ENCODE measurements at places on chromosomes 16 and 17. TPM values are rescaled to one million over a fixed set of nuclear protein-coding genes. Genes with fewer than 3 reads are reported as not detected.

The RAMP2 gene
- total RNA-seq, result 13.1 TPM

The SLC7A6OS gene
- total RNA-seq, result 22.6 TPM

The TP53TG3E gene
- total RNA-seq, result not detected

The TBC1D3I gene
- total RNA-seq, result 0.39 TPM

The ZNF594 gene
- 9.5 TPM for total RNA-seq

The SAMD14 gene
- 4.5 TPM for total RNA-seq

The CACNG4 gene
- 2.3 TPM for total RNA-seq

- DNase-seq, result no peak
- H3K4me3 ChIP-seq, result no peak overlapping the region
- H3K27ac ChIP-seq, result peak overlapping the region; percentile 20
- no peaks in the 10 kb centered on the region for H3K27me3 ChIP-seq
- H3K36me3 ChIP-seq, result no peaks in the 10 kb centered on the region
Measured at GRCh38 chr17:73696251-73696650, 52.0 kb upstream of the SDK2 start.

- peaks cover 20% of the 10 kb centered on the region for H3K4me1 ChIP-seq
- H3K4me3 ChIP-seq, result no peak overlapping the region
- DNase-seq, result no peak
- H3K27ac ChIP-seq, result no peak overlapping the region
- no peaks in the 10 kb centered on the region for H3K36me3 ChIP-seq
Measured at GRCh38 chr16:25542306-25542705, 149.5 kb upstream of the HS3ST4 start.

DNA sequence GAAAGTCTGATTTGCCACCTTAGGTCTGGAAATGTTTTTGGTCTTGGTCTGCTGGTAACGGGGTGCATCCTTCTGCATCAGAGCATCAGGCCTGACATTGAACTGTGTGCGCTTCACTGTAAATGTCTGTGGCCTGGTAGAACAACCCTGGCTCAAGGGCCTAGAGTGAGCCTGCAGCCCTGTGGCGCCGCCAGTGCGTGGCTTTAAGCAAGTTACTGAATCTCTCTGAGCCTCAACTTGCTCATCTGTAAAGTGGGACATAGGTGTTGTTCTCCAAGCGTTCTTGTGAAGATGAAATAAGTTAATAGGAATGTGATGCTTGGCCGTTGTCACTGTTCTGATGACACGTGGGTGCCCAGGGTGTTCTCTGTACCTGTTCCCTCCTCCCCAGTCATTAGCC lies 127.6 kb upstream of the CIBAR2 start:
- H3K4me3 ChIP-seq, result no peak overlapping the region
- no peaks in the 10 kb centered on the region for H3K27me3 ChIP-seq
- no peak for DNase-seq
- 0 out of 2 replicates have a peak overlapping the region, but pooled peaks have one; percentile 60 for H3K27ac ChIP-seq
- H3K4me1 ChIP-seq, result peaks cover 49% of the 10 kb centered on the region

DNA sequence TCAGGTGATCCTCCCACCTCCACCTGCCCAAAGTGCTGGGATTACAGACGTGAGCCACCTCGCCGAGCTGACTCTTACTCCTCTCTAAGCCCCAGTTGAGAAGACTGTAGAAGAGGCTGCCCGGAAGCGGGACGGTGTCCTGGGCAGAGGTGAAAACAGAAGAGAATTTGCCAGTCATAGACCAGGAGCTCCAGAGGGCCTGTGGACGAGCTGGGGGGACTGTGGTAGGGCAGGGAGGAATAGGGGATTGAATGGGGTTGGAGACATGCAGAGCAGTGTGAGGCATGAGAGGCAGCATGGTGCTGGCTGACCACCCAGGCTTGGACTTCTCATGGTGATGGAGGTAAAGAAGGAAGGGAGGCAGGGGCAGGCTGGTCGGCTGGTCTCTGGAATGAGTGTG lies 17.1 kb upstream of the PHB1 start:
- H3K27me3 ChIP-seq, result peaks cover 8% of the 10 kb centered on the region
- no peak overlapping the region for H3K27ac ChIP-seq

GRCh38 chr16:49000594-49000993 lies 281.0 kb downstream of the CBLN1 start:
- DNase-seq, result peak; percentile 48
- H3K36me3 ChIP-seq, result no peaks in the 10 kb centered on the region
- H3K4me1 ChIP-seq, result peaks cover 22% of the 10 kb centered on the region
- H3K27me3 ChIP-seq, result peaks cover 2% of the 10 kb centered on the region
- no peak overlapping the region for H3K4me3 ChIP-seq

GRCh38 chr16:68265078-68265920 lies 973 bp downstream of the SLC7A6 start:
- DNase-seq, result peak; percentile 25
- no peaks in the 10 kb centered on the region for H3K36me3 ChIP-seq
- peak overlapping the region; percentile 93 for H3K4me3 ChIP-seq
- H3K4me1 ChIP-seq, result peaks cover 34% of the 10 kb centered on the region

DNA sequence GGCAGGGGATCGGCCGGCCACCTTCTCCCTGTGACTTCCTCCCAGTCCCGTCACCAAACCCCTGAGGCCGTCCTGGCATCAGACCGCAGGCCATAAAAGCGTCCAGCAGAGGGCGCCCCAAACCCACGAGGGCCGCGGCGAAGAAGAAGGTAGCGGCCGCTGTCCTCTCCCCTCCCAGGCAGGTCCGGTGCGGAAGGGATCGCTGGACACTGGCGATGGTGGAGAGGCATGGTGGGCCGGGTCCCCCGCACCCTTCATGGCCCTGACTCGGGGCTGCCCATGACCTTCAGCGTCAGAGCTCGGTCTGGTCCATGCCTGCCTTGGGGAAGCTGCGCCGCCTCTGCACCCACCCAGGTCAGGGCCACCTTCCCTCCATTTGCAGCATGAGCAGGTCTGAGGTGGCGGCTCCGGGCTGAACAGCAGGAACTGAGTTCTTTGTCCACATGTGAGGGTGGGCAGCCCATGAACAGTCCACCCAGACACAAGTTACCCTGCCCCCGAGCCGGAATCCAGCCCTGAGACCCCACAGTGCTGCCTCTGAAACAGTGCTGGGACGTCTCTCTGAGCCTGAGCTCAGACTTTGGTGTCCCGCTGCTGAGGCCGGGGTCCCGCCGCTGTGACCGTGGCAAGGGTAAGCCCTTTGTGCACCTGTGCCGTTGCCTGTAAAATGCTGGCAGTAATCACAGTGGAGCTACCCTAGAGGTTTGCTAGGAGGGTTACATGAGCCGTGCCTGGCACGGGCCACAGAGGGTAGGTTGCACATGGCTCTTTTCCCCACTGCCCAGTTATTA lies 40.8 kb upstream of the CMIP start:
- H3K4me1 ChIP-seq, result no peaks in the 10 kb centered on the region
- H3K27ac ChIP-seq, result no peak overlapping the region
- peak overlapping the region; percentile 35 for H3K4me3 ChIP-seq
- H3K27me3 ChIP-seq, result peaks cover 6% of the 10 kb centered on the region
- H3K36me3 ChIP-seq, result 0 out of 2 replicates have a peak, but pooled peaks cover 4% of the 10 kb centered on the region

DNA sequence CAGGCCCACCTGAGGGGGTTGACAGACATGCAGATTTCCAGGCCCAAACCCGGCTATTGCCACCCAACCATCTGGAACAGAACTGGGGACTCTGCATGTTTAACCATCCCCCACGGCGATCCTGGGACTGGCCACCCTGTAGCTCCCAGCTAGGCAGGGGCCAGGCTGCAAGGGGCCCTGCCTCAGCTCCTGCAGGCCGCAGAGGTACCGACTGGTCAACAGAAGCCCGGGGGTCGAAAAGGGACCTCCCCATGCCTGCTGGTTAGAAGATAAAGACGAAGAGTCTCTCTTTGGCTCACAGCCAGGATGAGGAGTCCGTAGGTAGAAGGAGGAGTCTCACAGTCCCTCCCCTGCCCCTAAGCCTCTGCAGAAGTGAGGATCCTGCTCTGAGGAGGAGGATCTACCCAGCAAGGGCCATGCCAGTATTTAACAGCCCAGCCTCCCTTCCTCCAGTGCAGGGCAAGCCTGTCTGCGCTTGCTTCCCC lies 223.4 kb upstream of the TNRC6C start:
- peaks cover 27% of the 10 kb centered on the region for H3K27me3 ChIP-seq
- DNase-seq, result no peak
- H3K4me1 ChIP-seq, result peaks cover 22% of the 10 kb centered on the region
- H3K36me3 ChIP-seq, result peaks cover 24% of the 10 kb centered on the region
- no peak overlapping the region for H3K4me3 ChIP-seq

DNA sequence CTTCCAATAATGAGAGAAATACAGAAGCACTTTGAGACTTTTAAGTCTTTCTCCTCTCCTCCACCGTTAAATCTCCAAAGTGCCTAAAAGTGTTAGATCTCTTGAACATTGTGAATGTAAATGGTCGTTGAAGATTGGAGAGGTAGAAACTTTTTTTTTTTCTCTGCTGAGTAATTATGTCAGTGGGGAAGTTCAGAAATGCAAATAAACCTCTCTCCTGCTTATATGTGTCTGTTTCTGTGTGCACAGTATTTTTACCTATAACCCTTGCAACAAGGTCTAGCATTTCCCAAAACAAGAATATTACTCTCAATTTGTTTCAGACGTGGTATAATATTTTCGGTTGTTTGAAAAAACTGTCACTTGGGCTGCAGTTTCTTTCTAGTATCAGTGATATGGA lies 833.6 kb upstream of the CDH8 start:
- H3K4me1 ChIP-seq, result peaks cover 11% of the 10 kb centered on the region
- no peaks in the 10 kb centered on the region for H3K27me3 ChIP-seq
- no peak overlapping the region for H3K27ac ChIP-seq
- no peak overlapping the region for H3K4me3 ChIP-seq

DNA sequence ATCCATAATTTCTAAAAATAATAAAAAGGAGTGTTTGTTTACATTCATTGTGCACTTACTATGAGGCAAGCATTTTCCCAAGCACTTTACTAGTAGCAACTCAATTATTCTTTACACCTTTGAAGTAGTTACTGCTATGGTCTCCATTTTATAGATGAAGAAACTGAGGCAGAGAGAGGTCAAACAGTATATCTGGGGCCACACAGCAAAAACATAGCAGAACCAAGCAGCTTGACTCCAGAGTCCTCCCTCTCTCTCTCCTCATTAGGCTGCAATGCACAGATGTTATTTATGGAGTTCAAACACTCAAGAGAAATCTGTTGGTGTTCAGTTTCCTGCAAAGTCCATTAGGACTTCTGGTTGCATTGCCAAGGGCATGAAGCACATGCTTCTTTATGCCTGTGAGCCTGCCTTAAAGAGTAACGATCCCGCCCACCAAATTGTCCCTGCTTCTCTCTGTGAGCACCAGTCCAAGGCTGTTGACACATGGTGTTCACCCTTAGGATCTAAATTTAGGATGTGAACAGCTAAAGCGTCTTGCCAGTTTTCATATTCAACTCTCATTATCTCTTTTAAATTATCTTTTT lies 44.0 kb downstream of the GPRC5B start:
- no peaks in the 10 kb centered on the region for H3K36me3 ChIP-seq
- no peak for DNase-seq
- H3K27ac ChIP-seq, result no peak overlapping the region
- peaks cover 18% of the 10 kb centered on the region for H3K4me1 ChIP-seq
- no peaks in the 10 kb centered on the region for H3K27me3 ChIP-seq

GRCh38 chr17:40633871-40634270 lies 13.7 kb downstream of the SMARCE1 start:
- H3K4me3 ChIP-seq, result no peak overlapping the region
- H3K27me3 ChIP-seq, result no peaks in the 10 kb centered on the region
- no peaks in the 10 kb centered on the region for H3K4me1 ChIP-seq

DNA sequence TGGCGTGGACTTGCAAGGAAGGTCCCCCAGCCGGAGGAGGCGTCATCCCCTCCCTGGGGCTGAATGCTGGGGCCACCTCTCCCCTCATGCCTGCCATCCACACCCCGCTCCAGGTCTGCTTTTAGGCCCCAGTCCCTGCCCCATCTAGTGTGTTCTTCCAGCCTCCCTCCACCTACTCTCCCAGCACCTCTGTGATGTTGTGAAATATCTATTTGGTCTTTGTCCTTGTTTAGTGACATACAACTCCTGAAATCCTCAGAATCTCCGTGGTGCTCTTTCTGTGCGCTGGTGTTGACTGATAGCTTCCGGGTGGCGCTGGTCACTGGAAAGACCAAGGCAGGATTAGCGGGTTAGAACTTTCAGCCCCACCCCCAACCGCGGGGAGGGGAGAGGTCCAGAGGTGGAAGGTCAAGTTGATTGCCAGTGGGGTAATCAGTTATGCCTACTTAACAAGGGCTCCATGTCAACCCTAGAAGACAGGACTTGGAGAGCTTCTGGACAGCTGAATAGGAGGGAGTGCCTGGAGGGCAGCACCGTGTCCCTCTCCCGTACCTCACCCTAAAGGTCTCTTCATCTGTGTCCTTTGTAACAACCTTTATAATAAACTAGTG lies 10.1 kb downstream of the TBC1D24 start:
- H3K27ac ChIP-seq, result peak overlapping the region; percentile 50
- no peaks in the 10 kb centered on the region for H3K27me3 ChIP-seq
- 0 out of 2 replicates have a peak, but pooled peaks cover 4% of the 10 kb centered on the region for H3K4me1 ChIP-seq
- DNase-seq, result no peak
- no peak overlapping the region for H3K4me3 ChIP-seq
- no peaks in the 10 kb centered on the region for H3K36me3 ChIP-seq

GRCh38 chr17:60421273-60422161 lies 772 bp upstream of the CHCT1 start:
- peaks cover 21% of the 10 kb centered on the region for H3K27me3 ChIP-seq
- peaks cover 16% of the 10 kb centered on the region for H3K4me1 ChIP-seq
- peak overlapping the region; percentile 84 for H3K4me3 ChIP-seq
- no peaks in the 10 kb centered on the region for H3K36me3 ChIP-seq
- DNase-seq, result peak; percentile 81

DNA sequence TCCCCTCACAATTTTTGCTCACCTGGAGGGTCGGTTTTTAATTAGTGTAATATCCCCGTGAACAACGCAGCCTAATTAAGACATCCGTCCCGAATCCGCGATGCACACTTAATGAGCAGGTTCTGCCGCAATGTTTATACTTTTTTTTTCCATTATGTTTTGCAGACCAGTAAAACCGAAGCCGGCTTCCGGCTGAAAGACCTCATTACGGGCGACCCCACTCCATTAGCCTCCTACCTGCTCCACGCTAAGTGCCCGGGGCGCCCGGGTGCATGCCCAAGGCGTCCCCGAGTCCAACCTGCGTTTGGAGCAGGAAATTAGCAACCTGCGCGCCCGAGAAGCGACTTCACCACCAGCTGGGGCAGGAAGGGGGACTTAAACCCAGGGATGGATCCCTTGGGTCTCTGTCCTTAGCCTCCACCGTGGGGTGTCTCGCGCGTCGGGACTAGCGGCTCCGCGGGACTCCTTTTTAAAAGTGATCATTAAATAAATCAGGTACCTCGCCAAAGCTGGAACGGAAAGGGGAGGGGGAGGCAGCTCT lies 1.7 kb downstream of the RBFOX3 start:
- H3K36me3 ChIP-seq, result no peaks in the 10 kb centered on the region
- no peak overlapping the region for H3K27ac ChIP-seq
- H3K4me3 ChIP-seq, result peak overlapping the region; percentile 63
- peak; percentile 19 for DNase-seq
- H3K27me3 ChIP-seq, result peaks cover 65% of the 10 kb centered on the region

GRCh38 chr16:28876973-28877654 lies 1.2 kb upstream of the ATP2A1 start:
- no peak overlapping the region for H3K4me3 ChIP-seq
- no peak overlapping the region for H3K27ac ChIP-seq
- H3K36me3 ChIP-seq, result peaks cover 2% of the 10 kb centered on the region

GRCh38 chr17:45197555-45198334 lies 23.9 kb upstream of the FMNL1 start:
- peak; percentile 99 for DNase-seq
- H3K27ac ChIP-seq, result peak overlapping the region; percentile 84
- peaks cover under 1% of the 10 kb centered on the region for H3K27me3 ChIP-seq

- peaks cover 24% of the 10 kb centered on the region for H3K4me1 ChIP-seq
- no peaks in the 10 kb centered on the region for H3K27me3 ChIP-seq
- H3K36me3 ChIP-seq, result no peaks in the 10 kb centered on the region
- DNase-seq, result no peak
- H3K27ac ChIP-seq, result no peak overlapping the region
- H3K4me3 ChIP-seq, result no peak overlapping the region
Measured at GRCh38 chr16:86089334-86089900, 190.5 kb downstream of the IRF8 start.

Measured in WTC11 (cell line).